ENCODE measurements at places on chromosomes 13 and 19.
A peak's percentile ranks its signal among the peaks of the same experiment; 100 is the strongest.

DNA sequence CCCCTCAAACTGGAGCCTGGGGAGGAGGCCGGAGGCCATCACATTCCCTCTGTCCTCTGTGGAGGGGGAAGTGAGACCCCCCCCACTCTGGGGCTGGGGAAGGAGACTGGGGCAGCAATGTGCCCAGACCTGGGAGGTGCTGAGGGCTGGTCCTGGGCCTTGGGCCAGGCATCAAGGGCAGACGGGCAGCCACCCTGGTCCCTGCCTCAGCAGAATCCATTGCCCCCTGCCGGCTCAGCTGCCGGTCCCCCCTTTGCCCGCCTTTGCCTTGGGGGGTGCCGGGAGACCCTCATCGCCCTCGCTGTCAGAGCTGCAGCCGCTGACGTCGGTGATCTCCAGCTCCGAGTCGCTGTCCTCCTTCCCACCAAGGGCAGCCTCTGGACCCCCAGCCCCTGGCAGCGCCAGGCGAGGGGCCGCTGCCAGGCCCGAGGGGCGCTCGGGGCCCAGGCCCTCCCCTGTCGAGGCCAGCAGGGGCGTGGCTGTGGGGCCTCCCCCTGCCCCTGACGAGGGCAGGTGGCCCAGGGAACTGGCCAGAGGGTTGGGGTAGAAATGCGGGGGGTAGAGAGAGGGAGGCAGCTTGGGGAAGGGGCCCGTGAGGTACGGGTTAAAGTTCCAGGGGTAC, 20.1 kb downstream of the ERFL start:
- no peak for DNase-seq

DNA sequence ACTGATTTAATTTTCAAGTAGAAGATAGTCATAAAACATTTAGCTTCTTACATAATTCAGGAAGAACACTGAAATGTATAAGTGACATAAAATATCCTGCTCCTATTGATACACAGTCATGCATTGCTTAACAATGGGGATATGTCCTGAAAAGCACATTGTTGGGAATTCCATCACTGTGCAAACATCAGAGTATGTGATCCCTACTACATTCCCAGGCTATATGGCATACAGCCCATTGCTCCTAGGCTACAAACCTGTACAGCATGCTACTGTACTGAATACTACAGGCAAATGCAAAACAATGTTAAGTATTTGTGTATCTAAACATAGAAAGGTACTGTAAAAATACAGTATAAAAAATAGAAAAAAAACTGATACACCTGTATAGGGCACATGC, 723.9 kb upstream of the ARGLU1 start:
- DNase-seq, result no peak

DNA sequence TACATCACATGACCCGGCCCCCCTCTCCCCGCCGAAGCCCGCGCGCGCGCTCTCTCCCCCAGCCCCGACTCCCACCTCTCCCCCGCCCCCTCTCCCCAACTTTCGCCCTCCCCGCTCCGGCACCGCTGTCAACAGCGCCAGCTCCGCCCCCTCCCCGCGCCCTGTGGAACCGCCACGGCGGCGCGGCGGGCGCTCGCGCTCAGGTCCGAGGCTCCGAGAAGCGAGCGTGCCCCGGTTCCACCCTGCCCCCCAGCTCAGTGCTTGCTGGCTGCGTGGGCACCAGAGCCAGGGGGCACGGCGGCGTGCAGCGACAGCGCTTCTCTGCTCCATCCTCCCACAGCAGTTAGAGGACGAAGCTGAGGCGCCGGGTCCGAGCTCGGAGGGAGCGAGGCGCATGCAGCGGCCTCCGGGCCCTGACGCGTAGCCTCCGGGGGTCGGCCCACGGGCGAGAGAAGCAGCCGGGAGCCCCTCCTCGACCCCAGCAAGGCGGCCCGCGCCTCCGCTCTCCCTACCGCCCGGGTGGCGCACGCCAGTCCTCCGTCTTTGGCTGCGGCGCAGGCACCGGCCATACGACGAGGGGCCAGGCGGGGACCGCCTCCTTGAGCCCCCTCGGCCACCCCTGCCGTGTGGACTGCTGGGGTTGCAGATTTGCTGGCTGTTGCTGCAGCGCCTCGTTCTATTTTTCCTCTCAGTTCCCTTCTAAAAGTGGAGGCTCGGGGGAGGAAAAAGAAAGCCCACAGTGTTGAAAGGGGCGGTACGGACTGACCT, 109.5 kb downstream of the KCNRG start:
- DNase-seq, result peak; percentile 98

GRCh38 chr19:14840206-14840605, 5.2 kb upstream of the OR7A5 start:
- no peak for DNase-seq

- no peak for DNase-seq
Observed at GRCh38 chr19:19057317-19057716, 6.5 kb upstream of the SLC25A42 start.

GRCh38 chr13:37418490-37418889, 180.1 kb downstream of the POSTN start:
- DNase-seq, result no peak

GRCh38 chr13:112341976-112342735, 34.0 kb upstream of the SPACA7 start:
- no peak for DNase-seq

DNA sequence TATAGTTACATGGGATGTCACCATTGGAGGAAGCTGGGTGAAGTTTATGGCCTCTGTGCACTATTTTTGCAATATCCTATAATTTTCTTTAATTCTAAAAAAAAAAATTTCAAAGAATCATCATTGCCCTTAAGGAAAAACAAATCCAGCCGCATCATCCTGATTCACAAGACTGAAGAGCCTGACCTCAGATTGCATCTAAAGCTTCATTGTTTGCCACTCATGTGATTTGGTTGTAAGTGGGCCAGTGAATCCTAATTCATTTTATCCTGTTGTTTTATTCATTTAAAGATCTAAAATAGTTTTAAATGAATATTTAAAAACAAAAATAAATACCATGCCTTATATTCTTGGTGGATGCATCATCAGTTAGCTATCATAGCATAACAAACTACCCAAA, 504.5 kb downstream of the TBC1D4 start:
- no peak for DNase-seq

DNA sequence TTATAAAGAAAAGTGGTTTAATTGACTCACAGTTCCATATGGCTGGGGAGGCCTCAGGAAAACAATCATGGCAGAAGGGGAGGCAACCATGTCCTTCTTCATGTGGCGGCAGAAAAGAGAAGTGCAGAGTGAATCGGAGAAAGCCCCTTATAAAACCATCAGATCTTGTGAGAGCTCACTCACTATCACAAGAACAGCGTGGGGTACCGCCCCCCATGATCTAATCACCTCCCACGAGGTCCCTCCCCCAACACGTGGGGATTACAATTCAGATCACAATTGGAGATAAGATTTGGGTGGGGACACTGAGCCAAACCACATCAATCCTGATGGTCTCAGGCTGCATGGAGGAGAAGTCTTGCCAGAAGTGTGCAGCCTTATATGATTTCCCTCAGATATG, 26.0 kb downstream of the TM9SF2 start:
- DNase-seq, result no peak

DNA sequence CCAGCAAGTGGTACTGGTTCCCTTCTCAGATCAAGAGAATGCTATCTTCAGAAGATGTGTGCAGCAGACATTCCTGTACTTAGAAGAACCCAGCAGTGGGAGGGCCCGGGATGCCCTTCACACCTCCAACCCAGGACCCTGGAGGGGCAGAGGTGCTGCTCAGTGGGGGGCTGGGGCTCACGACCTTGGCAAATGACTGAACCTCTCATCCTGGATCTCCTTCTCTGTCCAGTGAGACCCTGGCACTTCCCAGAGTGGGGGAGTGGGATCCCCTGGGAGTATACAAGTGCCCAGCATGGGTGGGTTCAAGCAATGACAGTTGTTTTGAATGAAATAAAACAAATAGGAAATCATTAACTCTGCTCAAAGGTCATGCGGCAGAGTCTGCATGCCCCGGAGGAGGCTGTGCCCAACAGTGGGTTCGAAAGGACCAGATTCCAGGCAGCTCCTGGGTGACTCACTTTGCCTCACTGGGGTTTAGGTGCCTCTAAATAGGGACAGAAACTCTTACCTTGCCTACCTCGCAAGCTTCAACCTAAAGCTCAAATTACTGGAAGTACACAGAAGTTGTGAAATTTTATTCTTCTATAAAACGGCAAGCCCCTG, 26.9 kb downstream of the GGACT start:
- no peak for DNase-seq

GRCh38 chr19:19530423-19530804, 1.7 kb downstream of the YJEFN3 start:
- DNase-seq, result no peak

- DNase-seq, result no peak
Observed at GRCh38 chr13:104650431-104650830, 1584.2 kb upstream of the SLC10A2 start.

DNA sequence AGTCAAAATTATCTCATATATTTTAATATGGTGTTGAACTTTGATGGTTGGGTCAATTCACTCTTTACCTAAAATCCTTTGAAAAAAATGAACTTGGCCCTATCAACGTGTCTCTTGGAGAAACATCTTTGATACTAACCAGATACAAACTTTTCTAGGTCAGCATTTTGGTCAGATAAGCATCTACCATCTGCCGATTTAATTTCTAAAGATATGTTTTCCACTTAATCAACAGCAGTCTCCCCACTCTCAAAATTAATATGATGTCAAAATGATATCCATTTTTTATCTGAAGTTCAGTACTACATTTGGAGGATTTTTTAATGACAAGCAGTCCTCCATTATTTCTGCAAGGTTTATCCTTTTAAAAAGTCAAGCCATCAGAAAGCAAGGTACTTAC, 288.8 kb downstream of the DIAPH3 start:
- no peak for DNase-seq

GRCh38 chr13:99053636-99054233, 75.9 kb upstream of the DOCK9 start:
- DNase-seq, result no peak

GRCh38 chr13:35810321-35810720, 320.9 kb downstream of the DCLK1 start:
- DNase-seq, result no peak

DNA sequence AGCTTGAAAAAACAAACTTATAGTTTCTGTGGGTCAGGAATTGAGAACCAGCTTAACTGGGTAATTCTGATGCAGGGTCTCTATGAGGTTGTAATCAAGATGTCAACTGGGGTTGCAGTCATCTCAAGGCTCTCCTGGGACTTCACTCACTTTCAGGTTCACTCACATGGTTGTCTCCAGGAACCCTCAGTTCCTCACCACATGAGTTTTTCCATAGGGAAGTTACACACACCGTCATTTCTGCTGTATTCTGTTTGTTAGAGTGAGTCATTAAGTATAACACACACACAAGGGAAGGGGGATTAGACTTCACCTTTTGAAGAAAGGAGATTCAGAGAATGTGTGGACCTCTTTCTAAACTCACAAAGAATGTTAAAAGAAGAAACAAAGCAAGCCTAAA, 34.9 kb upstream of the MLNR start:
- no peak for DNase-seq

GRCh38 chr13:36924001-36924400, 4.0 kb upstream of the SMAD9 start:
- DNase-seq, result no peak

- no peak for DNase-seq
Observed at GRCh38 chr13:94662274-94662945, 49.9 kb downstream of the SOX21 start.

GRCh38 chr19:37813340-37813739, 34.0 kb upstream of the ZNF573 start:
- no peak for DNase-seq

DNA sequence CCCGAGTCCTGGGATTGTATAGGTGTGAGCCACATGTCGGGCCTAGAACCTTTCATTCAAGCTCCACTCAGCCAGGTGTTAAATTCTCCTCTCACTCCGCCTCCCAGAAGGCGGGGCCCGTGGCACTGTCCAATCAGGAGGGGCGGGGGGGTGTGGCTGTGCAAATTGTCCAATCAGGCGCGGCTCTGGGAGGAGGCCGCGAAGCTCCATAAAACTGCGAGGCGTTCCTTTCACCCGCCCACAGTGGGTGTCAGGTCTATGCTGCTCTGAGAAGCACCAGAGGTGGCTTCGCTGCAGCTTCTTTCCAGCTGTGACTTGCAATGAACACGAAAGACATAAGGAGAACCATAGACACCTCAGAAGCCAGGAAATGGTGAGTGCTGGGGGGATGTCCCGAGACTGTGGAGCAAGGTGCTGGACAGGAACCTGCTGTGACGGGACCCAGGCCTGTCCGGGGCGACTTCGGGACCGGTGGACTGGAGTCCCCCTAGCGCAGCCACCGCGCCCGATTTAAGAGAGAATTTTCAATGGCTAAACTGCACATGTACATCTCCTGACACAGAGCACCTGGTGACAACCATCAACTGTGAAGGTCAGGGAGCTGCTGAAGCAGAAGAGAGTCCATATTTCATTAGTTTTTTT, 3.0 kb upstream of the ZNF136 start:
- DNase-seq, result no peak

DNA sequence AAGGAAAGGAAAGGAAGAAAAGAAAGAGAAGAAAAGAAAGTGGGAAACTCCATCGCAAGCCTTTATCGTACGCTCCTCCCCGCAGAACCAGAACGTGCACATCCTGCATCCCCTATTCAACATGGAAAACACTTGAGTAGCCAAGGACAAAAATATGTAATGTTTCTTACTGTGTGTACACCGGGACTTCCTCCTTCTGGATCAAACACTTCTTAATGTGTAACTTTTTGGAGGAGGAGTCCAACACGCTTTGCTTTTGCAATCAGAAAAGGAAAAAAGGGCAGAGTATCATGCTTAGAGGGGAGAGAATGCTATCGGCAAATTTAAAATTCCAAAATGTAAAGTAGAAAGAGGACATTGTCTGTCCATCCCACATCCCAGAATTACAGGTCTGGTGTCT, 7.8 kb upstream of the SHFL start:
- DNase-seq, result no peak

GRCh38 chr13:30111810-30112209, 195.5 kb downstream of the KATNAL1 start:
- DNase-seq, result no peak

- no peak for DNase-seq
Observed at GRCh38 chr13:98315902-98316301, 138.8 kb upstream of the RNF113B start.

GRCh38 chr13:98441056-98441676, 135.7 kb downstream of the STK24 start:
- DNase-seq, result no peak

DNA sequence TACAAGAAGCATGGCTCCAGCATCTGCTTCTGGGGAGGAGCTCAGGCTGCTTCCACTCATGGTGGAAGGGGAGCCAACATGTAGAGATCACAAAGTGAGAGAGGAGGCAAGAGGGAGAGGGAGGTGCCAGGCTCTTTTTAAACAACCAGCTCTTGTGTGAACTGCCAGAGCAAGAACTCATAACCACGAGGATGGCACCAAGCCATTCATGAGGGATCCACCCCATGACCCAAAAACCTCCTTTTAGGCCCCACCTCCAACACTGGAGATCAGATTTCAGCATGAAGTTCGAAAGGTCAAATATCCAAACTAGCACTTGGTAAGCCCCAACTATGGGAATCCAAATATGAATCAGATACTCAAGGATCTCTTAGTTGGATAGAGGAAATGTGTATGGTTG, 131.2 kb downstream of the RXFP2 start:
- DNase-seq, result no peak
